ENCODE measurements at places on chromosomes 13 and 19. TPM values are rescaled to one million over a fixed set of nuclear protein-coding genes. Genes with fewer than 3 reads are reported as not detected.

DNA sequence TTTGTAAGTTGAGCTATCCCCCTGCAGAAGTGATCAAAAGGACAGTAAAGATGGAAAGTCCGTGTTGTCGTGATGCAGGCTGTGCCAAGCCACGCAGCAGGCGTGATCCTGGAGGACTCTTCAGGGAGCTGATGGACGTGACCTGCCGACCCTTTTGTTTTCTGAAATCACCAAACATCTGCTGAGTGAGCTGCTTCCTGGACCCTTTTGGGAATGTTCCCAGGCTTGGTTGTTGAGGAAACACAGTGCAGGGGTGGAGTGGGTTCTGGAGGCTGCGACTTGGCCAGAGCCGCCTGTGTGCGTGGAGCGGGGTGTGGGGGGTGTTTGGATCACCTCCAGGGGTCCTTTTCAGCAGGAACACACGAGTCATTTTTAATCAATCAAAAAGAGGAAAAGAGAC lies 15.4 kb upstream of the CPAMD8 start:
- H3K4me3 ChIP-seq = no peak overlapping the region
- no peaks in the 10 kb centered on the region for H3K36me3 ChIP-seq
- H3K4me1 ChIP-seq = no peaks in the 10 kb centered on the region
- no peak overlapping the region for H3K27ac ChIP-seq
- DNase-seq = no peak
- H3K27me3 ChIP-seq = no peaks in the 10 kb centered on the region

DNA sequence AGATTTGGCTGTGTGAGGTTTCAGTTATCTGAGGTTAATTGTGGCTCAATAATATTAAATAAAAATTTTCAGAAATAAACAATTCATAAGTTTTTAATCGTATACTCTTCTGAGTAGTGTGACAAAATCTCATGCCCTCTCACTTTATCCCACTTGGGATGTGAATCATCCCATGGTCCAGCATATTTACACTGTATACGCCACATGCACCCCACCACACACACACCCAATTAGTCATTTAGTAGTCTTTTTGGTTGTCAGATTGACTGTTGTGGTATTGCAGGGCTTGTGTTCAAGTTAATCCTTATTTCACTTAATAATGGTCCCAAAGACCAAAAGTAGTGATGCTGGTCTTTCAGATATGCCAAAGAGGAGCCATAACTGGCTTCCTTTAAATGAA lies 66.4 kb upstream of the PCDH9 start:
- H3K27ac ChIP-seq = no peak overlapping the region
- DNase-seq = no peak
- no peaks in the 10 kb centered on the region for H3K27me3 ChIP-seq
- H3K4me3 ChIP-seq = no peak overlapping the region

GRCh38 chr13:110286833-110287819 lies 19.8 kb downstream of the COL4A1 start:
- H3K36me3 ChIP-seq = no peaks in the 10 kb centered on the region
- H3K27me3 ChIP-seq = no peaks in the 10 kb centered on the region
- no peaks in the 10 kb centered on the region for H3K4me1 ChIP-seq
- no peak for DNase-seq
- H3K4me3 ChIP-seq = no peak overlapping the region

DNA sequence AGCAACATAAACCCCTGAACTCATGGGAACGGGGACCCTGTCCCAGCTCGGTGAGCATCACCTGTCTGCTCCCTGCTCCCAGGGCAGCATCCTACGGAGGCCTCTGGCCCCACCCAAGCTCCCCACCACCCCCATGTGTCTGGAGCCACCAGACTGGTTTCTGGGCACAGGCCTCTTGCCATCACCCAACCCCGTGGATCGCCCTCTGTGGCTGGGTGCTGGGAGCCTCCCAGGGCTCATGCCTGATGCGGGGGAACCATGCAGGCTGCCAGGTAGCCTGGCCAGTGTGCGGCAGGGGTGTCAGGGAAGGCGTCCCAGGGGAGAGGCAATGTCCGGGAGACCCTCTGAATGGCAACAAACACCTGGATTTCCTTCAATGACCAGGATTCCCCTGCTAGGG lies 2.7 kb downstream of the MICOS13 start:
- DNase-seq = peak; percentile 23
- peaks cover 17% of the 10 kb centered on the region for H3K4me1 ChIP-seq
- no peak overlapping the region for H3K4me3 ChIP-seq
- no peak overlapping the region for H3K27ac ChIP-seq
- H3K27me3 ChIP-seq = no peaks in the 10 kb centered on the region
- H3K36me3 ChIP-seq = no peaks in the 10 kb centered on the region

GRCh38 chr13:60572855-60573254 lies 175.8 kb downstream of the TDRD3 start:
- H3K27ac ChIP-seq = no peak overlapping the region
- no peaks in the 10 kb centered on the region for H3K27me3 ChIP-seq
- DNase-seq = no peak

DNA sequence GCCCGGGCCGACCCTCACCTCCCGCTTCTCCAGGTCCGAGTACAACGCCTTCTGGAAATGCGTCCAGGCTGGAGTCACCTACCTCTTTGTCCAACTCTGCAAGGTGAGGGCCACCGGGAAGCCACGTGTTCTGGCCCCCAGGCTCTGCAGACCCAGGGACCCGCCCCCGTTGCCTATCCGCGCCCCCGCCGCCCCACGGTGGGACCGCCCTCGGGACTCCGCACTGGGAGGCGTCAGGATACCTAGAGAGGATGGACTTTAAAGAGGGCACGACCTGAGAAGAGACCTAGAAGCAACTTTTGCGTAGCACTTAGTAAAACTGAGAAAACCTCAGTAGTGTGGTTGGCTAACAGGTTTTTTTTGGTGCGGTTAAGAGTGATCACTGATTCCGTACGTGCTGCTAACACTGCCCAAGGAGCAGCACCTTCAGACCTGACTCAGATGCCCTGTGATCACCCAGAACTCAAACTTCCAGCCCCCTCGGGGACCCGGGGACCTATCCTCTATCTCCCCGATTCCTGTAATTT lies 492 bp downstream of the TMEM147 start:
- DNase-seq = no peak
- H3K27ac ChIP-seq = peak overlapping the region; percentile 52
- H3K36me3 ChIP-seq = no peaks in the 10 kb centered on the region
- peak overlapping the region; percentile 86 for H3K4me3 ChIP-seq

- no peak overlapping the region for H3K4me3 ChIP-seq
- no peaks in the 10 kb centered on the region for H3K4me1 ChIP-seq
- no peak for DNase-seq
- no peak overlapping the region for H3K27ac ChIP-seq
- no peaks in the 10 kb centered on the region for H3K36me3 ChIP-seq
- H3K27me3 ChIP-seq = no peaks in the 10 kb centered on the region
Measured at GRCh38 chr13:113034451-113035212, 65.6 kb downstream of the MCF2L start.

- no peaks in the 10 kb centered on the region for H3K36me3 ChIP-seq
- no peaks in the 10 kb centered on the region for H3K4me1 ChIP-seq
- no peak overlapping the region for H3K4me3 ChIP-seq
- no peak overlapping the region for H3K27ac ChIP-seq
- H3K27me3 ChIP-seq = no peaks in the 10 kb centered on the region
Measured at GRCh38 chr13:65330691-65331090, 1899.4 kb downstream of the PCDH9 start.

DNA sequence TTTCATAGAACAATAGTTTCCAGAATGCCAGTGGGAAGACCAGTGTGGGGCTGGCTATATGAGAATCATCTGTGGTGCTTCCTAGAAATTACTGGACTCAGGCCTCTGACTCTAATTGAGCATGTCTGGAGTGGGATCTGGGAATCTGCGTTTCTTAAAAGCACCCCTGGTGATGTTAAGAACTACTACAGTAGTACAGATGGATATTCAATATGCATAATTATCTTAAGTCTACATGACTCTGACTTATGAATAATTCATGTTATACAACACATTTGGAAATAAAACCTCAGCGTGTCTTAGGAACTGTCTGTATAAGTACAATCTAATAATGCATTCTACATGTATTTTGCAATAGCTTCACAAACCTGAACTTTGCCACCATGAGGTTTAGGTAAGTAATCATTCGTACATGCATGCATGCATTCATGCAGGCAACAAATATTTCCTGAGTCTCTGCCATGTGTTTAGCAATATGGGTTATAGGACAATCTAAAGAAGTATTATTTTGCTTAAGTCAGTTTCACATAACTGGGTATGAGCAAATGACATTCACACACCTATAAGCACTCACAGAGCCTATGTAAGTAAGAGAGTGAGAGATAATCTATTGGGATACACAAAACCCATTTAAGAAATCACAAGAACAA lies 62.0 kb downstream of the EPSTI1 start:
- no peaks in the 10 kb centered on the region for H3K4me1 ChIP-seq
- DNase-seq = no peak
- H3K27ac ChIP-seq = no peak overlapping the region

DNA sequence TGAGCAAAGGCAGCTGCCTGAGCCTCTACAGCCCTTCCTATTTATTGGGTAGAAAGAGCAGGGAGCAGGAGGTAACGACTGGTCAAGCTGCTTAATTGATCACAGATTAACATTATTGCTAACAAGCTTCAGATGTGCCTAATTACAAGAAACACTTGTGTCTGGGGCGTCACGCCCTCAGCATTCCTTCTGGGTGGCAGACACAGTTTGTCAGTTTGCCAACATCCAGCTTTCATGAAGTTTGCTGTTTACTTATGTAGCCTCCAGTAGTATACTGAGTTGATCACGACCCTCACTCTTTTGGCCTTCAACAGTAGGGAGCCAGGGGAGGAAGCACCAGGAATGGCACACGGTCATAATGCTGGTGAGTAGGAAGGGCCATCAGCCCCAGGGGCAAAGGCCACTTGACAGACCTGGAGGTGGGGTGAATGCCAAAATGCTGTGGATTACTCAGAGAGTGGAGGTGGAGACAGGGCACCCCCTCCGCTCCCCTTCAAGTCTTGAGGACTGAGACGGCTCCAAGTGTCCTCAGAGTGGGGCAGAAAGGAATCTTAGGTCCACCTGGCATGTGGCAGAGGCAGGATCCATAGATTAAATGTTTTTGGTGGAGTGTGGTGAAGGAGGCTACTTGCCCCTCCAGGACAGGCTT lies 34.9 kb upstream of the PSPC1 start:
- H3K4me1 ChIP-seq = no peaks in the 10 kb centered on the region
- H3K27me3 ChIP-seq = no peaks in the 10 kb centered on the region
- no peak for DNase-seq
- no peak overlapping the region for H3K27ac ChIP-seq

- no peak for DNase-seq
- no peaks in the 10 kb centered on the region for H3K36me3 ChIP-seq
- no peaks in the 10 kb centered on the region for H3K27me3 ChIP-seq
- no peak overlapping the region for H3K4me3 ChIP-seq
- H3K27ac ChIP-seq = no peak overlapping the region
Measured at GRCh38 chr13:104854007-104854406, 1681.5 kb downstream of the EFNB2 start.

- H3K27me3 ChIP-seq = no peaks in the 10 kb centered on the region
- H3K27ac ChIP-seq = no peak overlapping the region
- H3K4me1 ChIP-seq = no peaks in the 10 kb centered on the region
- no peak overlapping the region for H3K4me3 ChIP-seq
- DNase-seq = no peak
Measured at GRCh38 chr13:90732049-90732448, 615.4 kb upstream of the MIR17HG start.

GRCh38 chr13:98405690-98406344 lies 171.1 kb downstream of the STK24 start:
- DNase-seq = no peak
- no peaks in the 10 kb centered on the region for H3K4me1 ChIP-seq
- H3K36me3 ChIP-seq = no peaks in the 10 kb centered on the region
- no peaks in the 10 kb centered on the region for H3K27me3 ChIP-seq
- H3K27ac ChIP-seq = no peak overlapping the region

Gene C19orf85
- total RNA-seq = not detected

Gene NRTN
- total RNA-seq = 0.36 TPM
